ENCODE measurements at places on chromosomes 16 and 17.

DNA sequence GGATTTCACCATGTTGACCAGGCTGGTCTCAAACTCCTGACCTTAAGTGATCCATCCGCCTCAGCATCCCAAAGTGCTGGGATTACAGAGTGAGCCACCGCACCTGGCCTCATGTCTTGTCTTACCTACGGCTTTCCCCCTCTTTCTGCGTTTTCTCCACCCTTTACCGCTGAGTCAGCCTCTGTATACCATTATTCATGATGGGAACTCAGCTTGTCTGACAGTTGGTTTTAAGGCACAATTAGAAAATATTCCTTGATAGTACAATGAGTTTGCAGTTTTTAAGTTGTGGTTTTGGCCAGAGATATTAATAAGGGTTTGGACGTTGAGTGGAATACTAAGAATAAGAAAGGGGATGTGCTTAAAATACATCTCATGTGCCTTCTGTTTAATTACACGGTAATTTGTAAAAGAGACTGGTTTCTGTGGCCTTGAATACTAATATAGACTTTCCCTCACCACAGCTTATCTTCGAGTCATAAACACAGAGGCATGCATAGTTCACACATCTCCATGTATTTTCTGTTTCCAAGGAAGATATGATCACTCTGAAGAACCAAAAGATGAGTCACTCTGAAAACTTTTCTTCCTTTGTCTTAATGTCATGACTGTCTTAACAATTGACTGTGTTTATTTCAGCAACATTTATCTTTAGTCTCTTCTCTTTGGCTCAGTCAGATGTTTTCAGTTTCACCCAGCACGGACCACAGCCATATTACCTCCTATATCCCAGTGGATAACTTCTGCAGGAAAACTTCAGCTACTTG, 54.4 kb downstream of the PITPNC1 start:
- peak; percentile 57 for DNase-seq

DNA sequence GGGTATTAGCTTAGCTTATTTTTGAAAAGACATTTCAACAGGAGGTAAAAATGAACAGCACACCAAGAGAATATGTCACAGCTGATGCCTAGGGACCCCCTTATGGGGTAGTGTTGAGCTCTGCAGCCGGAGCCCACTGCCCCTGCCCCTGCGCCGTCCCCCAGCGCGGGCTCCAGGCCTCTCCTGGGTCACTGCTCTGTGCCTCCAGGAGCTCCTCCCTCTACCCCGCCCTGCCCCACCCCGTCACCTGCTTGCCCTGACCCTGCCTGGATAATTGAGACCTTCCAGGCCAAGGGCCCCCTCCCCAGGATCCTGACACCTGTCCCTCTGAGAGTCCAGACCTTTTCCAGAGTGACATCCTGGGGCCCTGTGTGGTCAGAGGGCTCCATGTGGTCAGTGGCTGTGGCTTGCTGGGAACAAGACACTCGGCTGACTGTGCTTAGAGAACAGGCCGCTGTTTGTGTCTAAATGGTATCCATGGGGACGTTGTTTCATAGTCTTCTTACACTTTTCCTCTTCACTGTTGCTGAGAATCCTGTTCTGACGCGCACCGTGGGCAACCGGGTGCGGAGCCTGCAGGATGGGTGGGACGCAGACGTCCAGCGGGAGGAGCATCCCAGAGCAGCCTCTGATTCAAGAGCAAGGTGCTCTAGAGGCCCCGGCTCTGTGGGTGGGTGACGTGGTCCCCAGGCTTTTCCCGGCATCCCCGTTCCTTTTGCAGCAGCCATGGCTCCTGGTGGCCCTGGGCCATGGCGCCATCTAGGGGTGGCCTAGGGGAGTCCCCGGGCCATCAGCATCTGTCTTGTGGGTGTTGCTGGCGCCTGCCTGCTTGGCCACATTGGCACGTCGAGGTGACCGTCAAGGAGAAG, 20.0 kb upstream of the WFIKKN1 start:
- DNase-seq = peak; percentile 83

DNA sequence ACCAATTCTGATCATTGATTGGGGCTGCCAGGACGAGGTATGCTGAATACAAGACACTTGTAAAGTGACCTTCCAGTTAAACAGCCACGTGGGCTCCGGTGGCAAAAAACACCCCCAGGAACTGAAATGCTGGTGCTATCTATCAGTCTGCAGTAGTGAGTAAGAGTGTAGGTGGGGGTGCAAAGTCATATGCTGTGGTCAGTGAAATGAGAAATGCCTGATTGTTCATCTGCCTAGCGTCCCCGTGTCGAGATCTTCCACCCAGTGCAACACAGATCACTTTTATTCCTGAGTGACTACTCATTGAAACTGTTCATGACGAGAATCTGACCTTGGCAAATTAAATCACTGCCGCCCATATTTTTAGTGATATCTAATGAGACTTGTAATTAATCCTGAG, 806.5 kb upstream of the GOT2 start:
- no peak for DNase-seq

DNA sequence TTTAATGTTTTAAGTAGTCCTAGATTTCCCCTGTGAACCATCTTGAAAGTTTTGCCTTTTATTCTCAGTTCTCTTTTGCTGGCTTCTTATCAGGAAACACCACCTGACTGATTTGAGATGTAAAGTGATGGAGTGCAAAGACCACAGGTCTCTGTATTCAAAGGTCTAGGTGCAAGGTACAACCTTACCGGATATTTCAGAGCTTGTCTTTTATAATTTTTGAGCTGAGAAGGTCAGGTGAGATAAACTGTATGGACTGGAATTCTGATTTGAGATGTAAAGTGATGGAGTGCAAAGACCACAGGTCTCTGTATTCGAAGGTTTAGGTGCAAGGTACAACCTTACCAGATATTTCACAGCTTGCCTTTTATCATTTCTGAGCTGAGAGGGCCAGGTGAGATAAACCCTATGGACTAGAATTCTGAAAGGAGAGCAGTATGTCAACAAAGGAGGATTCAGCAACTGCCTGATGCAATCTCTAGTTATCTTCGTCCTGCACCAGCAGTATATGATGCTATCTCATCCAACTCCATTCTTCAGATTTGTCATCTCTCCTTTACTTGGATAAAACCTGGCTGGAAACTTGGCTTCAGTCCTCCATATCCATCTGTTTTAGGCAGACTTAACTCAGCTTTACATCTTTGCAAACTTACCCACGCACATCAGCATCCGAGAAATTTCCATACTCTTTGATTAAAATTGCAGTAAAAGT, 64.3 kb downstream of the CENPV start:
- no peak for DNase-seq

DNA sequence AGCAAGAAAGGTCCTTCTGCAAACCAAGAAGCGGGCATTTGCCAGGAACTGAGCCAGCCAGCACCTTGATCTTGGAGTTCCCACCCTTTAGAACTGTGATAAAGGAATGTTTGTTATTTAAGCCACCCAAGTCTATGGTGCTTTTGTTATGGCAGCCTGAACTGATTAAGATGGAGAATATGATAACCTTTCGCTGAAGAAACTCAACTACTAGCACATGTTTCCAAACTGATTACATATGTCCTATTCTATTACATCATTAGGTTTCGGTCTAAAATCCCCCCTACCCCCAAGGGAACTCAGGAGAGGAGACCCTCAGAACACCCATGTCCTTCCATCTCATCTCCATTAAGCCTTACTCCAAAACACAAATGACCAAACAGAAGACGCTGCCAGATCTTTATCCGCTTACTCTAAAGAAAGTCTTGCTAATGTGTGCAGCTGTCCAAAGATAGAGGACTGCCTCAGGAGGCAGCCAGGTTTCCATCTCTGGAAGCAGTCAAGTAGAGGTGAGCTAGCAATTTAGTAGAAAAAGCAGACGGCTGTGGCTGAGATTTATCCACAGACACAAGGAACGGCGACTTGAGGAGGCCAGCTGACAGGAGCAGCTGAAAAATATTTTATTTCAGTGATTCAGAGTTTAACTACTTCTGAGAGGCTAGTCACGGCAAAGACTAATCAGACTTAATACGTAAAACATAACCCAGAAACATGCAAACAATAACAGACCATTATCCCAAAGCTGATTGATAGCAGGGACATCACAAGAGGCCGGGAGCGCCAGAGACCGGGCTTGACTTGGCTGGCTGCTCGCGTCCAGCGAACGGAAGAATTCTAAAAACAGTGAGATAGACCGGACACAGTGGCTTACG, 611.4 kb upstream of the CDH5 start:
- DNase-seq = no peak

DNA sequence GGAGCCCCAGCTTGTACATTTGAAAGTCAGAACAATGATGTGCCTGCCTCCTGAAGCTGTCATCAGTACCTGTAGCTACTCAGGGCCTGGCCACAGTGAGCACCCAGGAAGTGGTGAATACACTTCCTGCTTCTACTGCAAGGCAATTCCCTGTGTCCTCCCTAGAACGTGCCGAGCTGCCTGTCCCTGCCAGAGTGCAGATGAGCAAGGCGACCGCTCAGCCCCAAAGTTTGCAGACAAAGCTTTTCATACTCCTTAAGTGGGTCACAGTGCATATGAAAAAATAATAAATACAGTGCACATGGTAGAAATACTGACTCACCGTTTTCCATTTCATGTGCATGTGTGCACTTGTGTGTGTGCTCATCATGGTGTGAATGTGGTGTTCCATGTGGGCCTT, 77.3 kb downstream of the MPRIP start:
- DNase-seq = peak; percentile 80

DNA sequence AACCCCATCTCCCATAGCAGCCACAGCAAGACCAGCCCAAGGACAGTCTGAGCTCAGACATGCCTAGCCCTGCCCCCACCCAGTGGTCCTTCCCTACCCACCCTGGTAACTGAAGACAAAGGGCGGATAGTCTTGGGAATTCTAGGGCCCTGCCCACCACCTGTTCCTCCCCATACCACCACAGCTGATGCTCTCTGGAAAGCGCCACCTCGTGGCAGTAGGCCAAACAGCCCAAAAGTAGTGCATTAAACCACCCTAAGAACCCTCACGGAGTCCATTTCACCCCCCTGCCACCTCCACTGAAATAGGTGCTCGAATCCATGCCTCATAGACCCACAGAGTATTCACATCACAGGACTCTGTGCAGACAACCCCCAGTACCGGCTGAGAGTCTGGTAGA, 1021.4 kb downstream of the CDH8 start:
- DNase-seq = no peak

DNA sequence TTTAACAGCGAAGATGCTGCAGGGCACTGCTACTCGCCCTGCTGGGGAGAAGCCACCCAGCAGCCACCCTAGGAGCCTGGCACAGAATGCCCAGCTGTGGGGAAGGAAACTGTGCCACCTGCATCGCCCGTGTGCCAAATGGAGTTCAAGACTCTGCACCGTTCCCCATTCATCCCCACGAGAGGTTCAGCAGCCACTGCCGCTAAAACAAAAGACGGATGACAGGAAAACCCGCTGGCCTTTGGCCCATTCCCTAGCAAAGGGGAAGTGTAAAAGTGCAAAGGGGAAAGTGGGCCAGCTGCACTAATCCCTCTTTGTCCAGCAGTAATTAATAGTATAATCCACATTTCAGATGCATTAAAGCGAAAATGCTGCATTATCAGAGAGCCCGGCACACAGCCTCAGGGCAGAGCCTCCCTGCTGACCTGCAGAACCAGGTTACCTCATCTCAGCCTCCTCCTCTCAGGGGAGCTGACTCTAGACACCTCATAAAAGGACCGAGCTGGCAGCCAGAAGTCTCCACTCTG, 37.7 kb downstream of the ZFHX3 start:
- DNase-seq = no peak

DNA sequence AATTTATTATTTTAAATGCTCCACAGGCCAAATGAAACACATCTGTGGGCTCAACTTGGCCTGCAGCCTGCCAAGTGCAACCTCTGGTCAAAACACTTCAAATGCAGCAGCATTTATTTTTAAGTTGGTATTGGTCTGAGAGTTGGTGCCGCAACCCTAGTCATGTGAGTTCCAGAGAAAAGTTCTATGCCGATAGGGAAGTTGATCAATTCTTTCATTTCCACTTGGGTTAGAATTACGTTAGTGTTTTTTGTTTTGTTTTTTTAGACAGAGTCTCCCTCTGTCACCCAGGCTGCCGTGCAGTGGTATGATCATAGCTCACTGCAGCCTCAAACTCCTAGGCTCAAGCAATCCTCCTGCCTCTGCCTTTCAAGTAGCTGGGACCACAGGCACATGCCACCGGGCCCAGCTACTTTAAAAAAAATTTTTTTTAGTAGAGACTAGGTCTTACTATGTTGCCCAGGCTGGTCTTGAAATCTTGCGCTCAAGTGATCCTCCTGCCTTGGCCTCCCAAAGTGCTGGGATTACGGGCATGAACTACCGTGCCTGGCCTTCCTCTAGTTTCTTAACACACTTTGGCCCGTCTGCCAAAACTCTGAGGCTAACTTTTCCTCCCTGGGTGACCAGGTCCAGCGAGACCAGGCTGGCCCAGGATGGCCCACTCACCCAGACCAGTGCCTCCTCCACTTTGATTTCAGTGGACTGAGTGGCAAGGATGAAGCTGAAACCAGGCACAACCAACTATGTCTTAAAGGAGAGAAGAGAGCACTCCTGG, 221.1 kb downstream of the MRTFB start:
- no peak for DNase-seq

DNA sequence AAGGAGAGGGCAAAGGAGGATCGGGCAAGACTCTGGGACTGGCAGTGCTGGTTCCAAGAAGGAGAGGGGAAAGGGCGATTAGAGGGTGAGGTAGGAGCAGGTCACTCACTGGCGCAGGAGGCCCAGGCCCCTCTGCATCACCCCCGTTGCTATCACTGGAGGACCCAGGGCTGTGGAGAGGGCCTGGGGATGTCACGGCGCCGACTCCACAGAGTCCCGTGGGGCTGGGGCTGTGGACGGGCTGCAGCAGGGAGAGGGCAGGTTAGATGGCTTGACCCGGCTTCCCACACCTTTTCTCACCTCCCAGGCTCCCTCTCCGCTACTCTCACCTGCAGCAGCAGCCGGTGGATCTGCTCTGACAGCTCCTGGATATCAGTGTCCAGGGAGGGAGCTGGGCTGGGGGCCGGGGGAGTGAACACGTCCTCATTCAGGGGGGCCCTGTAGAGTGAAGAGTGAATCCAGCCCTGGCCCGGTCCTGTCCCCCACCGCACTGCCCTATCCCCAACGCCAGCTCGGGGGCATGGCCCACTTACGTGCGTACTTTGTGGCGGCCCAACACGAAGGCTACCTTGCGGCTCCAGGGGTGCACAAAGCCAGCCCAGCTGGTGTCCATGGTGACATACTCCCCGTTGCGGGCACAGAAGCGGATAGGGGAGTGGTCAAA, 4.9 kb downstream of the PER1 start:
- no peak for DNase-seq

GRCh38 chr16:51818342-51818944, 667.4 kb upstream of the SALL1 start:
- DNase-seq = no peak

DNA sequence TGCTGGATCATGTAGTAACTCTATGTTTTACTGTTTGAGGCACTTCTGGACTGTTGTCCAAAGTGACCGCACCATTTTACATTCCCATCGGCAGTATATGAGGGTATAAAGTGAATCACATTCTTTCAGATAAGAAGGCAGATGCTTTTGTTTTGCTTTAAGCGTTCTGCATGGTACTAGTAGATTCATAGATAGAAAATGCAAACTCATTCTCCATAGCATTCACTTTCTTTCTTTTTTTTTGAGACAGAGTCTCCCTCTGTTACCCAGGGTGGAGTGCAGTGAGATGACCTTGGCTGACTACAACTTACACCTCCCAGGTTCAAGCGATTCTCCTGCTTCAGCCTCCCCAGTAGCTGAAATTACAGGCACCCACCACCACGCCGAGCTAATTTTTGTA, 40.4 kb downstream of the TANGO6 start:
- no peak for DNase-seq

- no peak for DNase-seq
Observed at GRCh38 chr17:35167046-35167445, 19.4 kb downstream of the UNC45B start.

- peak; percentile 74 for DNase-seq
Observed at GRCh38 chr17:40548982-40549685, 16.1 kb downstream of the CCR7 start.

GRCh38 chr17:61305024-61305423, 94.6 kb upstream of the TBX2 start:
- no peak for DNase-seq

Data from activated CD8-positive, alpha-beta memory T cell treated with anti-CD3 and anti-CD28 coated beads for 24 hours (primary cell).